Astrocyte of the spinal cord (primary cell): ENCODE measurements at places on chromosomes 12 and 14.

GRCh38 chr12:111532751-111533150, 66.4 kb downstream of the ATXN2 start:
- no peak for DNase-seq

GRCh38 chr12:132904718-132905328, 17.4 kb upstream of the CHFR start:
- DNase-seq, result peak; percentile 38

DNA sequence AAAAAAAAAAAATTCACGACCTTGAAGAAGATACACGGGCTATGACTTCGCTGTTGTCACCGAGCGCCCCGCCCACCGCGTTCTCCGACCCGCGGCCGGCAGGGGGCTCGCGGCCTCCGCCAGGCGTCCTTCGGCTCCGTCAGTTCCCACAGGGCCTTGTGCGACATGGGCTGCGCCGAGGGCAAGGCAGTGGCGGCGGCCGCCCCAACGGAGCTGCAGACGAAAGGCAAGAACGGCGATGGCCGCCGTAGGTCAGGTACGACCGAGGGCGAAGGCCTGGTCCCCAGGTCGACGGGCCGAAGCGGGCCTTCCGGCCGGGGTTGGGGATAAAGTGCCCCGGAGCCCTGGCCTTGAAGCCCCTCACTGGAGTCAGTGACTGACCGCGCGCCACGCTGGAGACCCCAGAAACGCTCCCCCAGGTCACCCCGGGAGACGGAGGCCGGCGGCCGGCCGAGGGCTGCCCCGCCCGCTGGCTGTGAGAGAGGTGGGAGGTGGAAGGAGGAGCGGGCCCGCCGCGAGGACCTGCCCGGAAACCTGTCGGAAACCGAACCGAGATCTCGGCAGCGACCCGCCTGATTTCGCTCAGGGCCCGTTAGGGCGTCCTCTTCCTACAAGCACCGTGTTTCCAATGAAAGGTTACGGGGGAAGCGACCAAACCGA, at the start of gene TXNRD1:
Gene TXNRD1, plus strand, starts transcription at position 142 of the 660 bp plus-strand sequence. Its CDS starts 24 bp downstream, at position 166.
- DNase-seq, result peak; percentile 80

DNA sequence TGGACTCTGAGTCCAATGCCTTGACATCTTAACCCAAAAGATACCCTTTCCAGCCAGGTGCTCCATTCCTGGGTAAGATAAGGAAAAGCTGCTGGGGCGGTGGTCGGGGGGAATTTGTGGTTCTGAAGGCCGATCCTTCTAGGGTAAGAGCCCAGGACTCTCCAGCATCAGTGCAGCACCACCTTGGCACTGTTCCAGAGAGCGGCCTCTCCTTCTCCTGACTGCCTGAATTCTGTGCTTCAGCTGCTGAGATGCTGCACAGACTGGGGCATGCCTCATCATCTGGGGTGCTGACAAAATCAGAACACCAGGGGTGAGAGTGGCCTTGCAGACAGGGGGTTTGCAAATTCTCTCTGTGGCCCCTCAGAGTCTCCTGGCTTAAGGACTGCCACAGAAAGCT, 87.5 kb downstream of the SPTB start:
- DNase-seq, result no peak

GRCh38 chr12:122022393-122023338, 982 bp downstream of the BCL7A start:
- peak; percentile 29 for DNase-seq

DNA sequence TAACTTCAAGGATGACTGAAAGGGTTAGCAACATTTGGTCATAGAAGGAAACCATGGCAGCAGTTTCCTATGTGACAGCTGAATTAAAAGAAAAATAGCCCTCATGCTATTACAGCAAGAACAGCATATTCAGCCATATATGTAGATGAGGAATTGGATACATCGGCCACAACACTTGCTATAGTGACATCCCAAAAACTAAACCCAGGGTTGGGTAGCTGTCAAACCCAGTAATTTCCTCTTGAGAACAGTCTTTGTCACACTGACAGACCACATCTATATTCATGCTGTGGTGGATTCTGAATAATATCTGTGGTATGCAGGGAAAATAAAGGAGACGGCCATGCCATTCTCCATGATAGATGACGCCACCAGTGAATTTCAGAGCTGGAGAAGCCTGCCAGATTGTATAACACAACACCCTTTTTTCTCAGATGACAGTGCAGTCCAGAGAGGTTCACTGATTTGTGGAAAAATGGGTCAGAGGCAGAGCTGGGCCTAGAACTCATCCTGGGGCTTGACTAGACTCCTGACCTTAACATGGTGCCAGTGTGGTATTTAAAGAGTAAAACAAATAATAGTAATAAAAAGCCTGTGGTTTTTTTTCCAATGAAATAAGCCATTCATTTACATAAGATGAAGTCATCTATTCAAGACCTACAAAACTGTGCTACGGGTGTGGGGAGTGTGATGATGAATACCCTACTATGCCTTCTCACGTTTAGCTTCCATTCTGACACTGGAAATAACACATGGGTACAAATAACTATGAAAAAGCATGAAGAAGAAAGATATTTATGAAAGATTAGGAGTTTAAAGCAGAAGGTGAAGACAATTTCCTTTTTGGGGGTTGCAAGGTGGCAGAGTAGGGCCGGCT, 32.3 kb downstream of the EFCAB11 start:
- DNase-seq, result peak; percentile 89

GRCh38 chr12:5520037-5520436, 88.1 kb downstream of the NTF3 start:
- no peak for DNase-seq

DNA sequence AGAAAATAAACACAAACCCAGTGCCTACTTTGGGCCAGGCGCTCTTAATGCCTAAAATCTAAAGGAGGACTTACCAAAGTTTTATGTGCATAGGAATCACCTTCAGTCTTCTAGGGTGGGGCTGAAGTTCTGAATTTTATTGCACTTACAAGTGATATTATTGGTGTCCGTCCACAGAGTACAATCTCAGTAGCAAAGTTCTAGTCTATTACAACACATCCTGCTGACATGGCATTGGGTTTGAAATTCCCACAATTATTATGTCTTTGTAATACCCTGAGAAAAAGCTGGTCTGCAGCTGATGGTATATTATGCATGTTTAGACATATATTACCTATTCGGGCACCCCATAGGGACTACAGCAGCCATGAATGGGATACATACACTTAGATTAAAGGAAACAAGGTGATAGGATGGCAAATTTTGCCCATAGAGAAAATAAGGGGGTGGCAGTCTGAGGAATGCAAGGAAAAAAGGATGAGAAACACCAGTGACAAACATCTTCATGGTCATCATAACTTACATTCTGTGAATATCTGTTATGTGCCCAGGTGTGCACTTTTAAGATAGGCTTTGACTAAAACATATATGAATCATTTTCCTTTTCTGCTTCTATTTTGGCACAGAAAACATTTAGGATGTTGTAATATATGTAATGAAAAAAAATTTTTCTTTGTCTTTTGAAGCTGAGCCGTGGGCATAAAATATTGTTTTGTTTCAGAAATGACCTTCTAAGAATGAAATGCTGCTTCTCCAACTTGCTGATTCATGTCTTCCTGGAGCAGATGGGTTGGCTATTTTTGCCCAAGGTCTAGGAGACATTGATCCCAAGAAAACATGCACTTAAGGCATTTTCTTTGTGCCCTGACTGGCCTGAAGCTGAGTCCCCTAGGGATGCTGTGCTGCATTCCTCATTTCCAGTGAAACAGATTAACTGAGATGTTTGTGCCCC, 27.2 kb upstream of the ALG10 start:
- DNase-seq, result no peak

GRCh38 chr12:113142173-113142885, 6.8 kb upstream of the RASAL1 start:
- DNase-seq, result no peak

DNA sequence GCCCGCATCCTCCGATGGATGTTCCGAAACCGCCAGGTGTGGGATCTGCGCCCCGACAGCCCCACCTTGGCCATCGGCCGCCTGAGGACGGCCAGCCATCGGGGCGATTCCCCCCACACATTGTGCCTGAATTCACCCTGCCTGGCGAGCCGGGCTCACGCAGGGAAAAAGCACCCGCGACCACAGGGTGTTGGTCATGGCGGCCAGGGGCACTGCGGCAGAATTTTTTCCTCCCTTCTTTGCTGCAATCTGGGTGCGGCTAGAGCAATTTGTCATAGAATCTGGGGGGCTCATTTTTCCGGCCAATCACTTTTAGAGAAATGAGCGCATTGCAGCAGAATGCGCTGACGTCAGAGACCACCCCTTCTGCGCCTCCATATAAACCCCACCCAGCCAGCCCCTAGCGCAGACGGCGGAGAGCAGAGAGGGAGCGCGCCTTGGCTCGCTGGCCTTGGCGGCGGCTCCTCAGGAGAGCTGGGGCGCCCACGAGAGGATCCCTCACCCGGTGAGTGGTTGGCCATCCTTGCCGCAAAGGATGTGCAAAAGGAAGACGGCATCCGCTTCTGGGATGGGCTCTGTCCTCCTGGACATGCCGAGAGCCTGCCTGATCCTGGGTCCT, at the start of gene MEG3:
Gene MEG3, plus strand, starts transcription at position 406 of the 619 bp plus-strand sequence.
- peak; percentile 85 for DNase-seq

DNA sequence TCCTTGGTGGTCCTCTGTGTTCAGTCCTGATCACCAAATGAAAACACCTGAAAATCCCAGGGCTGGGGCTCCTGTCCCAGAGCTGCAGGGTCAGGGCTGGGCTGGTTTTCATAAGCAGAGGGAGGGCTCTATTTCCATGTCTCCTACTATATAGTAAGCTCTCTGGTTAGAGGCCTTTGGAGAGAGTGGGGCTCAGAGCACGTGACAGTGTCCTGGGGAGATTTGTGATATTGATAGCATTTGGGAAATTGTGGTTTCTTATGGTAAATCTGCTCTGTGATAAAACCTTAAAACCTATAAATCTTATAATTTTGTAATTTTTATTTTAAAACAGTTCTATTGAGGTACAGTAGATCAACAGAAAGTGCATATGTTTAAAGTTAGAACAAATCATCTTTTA, 1202.2 kb downstream of the TMEM121 start:
- no peak for DNase-seq

GRCh38 chr12:40313928-40314327, 89.1 kb downstream of the LRRK2 start:
- no peak for DNase-seq

DNA sequence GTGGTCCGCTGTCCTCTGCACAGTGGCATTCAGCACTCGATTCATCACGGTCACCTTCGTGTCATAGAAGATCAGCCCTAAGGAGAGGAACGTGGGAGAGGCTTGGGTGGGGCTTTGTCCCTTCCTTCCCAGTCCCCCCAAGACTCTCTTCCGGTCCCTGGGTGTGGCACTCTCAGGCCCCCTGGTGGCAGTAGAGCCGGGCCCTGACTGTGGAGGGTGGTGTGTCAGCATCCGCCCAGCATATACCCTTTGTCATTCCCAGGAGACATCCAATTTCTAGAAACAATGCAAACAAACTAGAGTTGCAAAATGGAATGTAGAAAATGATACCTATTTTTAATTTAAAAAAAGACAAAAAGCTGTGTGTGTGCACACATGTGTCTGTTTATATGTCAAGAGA, 45.0 kb downstream of the TRAFD1 start:
- peak; percentile 7 for DNase-seq

DNA sequence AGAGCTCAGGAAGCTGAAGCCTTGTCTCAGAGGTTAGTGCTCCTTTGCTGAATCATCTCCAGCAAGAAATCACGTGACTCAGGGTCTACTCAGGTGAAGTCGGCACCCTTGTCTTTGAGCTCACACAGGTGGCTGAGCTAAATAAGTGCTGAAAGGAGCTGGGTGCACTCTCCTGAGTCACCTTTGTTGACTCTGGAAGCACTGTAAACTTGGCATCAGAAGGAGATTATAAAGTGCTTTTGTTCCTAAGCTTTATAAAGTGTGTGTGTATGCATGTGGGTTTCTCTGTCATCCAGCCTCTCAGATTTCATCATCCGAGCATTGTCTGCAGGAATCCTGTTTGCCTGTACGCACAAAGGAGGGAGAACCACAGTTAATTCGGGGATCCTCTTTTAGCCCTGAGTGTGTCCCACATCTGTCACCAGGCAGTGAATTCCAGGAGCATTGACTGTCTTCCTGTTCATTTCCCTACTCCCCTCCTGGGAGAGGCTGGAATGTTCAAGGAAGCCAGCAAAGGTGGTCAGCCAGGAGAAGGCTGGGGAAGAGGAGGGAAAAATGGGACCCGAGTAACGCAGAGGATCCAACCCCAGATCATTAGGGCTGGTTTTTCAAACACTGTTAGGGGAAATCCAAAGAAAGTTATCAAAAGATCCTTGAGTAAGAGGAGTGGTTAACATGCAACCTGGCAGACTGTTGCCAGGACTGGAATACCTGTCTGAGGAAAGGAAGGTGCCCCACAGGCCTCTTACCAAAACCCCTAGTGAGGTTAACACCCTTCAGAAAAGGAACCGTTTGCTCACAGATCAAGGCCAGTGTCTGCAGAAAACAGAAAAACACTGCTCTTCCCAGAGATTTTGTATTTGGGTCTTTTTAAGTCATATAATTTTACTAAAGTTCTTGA, 157.5 kb upstream of the HIF1A start:
- peak; percentile 87 for DNase-seq

- DNase-seq, result no peak
These were observed 253.0 kb downstream of the SNAPC1 start for GRCh38 chr14:62015243-62015642.

- no peak for DNase-seq
These were observed at the start of gene KERA for GRCh38 chr12:91057368-91058165. TSS of gene KERA (minus strand) at chr12:91058024. CDS start at chr12:91056281, 1,743 bp downstream.

GRCh38 chr12:113891167-113891692, 74.9 kb downstream of the RBM19 start:
- no peak for DNase-seq

- no peak for DNase-seq
These were observed 101.4 kb downstream of the STAB2 start for GRCh38 chr12:103688376-103689063.

GRCh38 chr12:89936631-89937030, 228.0 kb upstream of the ATP2B1 start:
- DNase-seq, result no peak

DNA sequence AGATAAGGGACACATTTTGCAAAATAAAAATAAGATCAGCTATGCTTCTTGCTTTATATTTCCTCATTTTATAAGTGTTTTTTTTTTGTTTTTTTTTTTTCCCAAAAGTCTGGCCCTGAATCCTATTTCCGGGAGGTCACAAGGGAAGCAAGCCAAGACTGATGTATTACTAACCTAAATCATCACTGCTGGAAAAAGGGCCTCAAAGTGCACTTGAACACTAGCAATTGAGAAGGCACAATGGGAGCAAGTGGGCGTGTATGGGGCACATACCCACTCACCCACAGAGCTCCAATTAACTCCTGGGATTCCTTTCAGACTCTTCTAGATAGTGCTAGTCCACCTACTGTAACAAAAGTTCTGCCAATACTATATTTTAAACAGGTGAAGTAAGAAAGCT, 58.8 kb downstream of the STON2 start:
- no peak for DNase-seq
